ENCODE measurements at places on chromosomes 3 and 15. TPM values are rescaled to one million over a fixed set of nuclear protein-coding genes. Genes with fewer than 3 reads are reported as not detected.

The MME gene
- 0.93 TPM for total RNA-seq

The CIB1 gene
- 30.3 TPM for total RNA-seq

The DYNC1LI1 gene
- total RNA-seq, result 43.8 TPM

The HES1 gene
- total RNA-seq, result 129 TPM

The MYRIP gene
- total RNA-seq, result 0.29 TPM

The RBM15B gene
- 69.7 TPM for total RNA-seq

The AGBL1 gene
- not detected for total RNA-seq

The FETUB gene
- total RNA-seq, result not detected

The GRAMD2A gene
- 4.0 TPM for total RNA-seq

The MYNN gene
- total RNA-seq, result 15.5 TPM

The GOLIM4 gene
- total RNA-seq, result 41.8 TPM

The TUSC7 gene
- not detected for total RNA-seq

The CCR1 gene
- total RNA-seq, result 0.11 TPM

The LRRC28 gene
- 36.5 TPM for total RNA-seq

The MLF1 gene
- total RNA-seq, result 20.2 TPM

The CD200R1 gene
- total RNA-seq, result not detected

The TM4SF1 gene
- 2.3 TPM for total RNA-seq

The SH3GL3 gene
- total RNA-seq, result 1.2 TPM

The THPO gene
- total RNA-seq, result 7.1 TPM

The RLBP1 gene
- total RNA-seq, result not detected

The GHRL gene
- total RNA-seq, result 45.8 TPM

The CCR3 gene
- not detected for total RNA-seq

The GOLGA8J gene
- total RNA-seq, result not detected

The CCR9 gene
- not detected for total RNA-seq

The ZNF860 gene
- total RNA-seq, result 2.2 TPM

The GOLGA6A gene
- 0.89 TPM for total RNA-seq

The SOX14 gene
- not detected for total RNA-seq

The TM4SF18 gene
- 0.36 TPM for total RNA-seq

The RFC4 gene
- 54.3 TPM for total RNA-seq

The HHATL gene
- not detected for total RNA-seq

The BNC1 gene
- total RNA-seq, result 0.67 TPM

The STAB1 gene
- 0.27 TPM for total RNA-seq

The MUC20 gene
- 5.0 TPM for total RNA-seq

The ARL14 gene
- total RNA-seq, result 1.00 TPM

The CLDN16 gene
- 0.31 TPM for total RNA-seq

The CACNA2D2 gene
- total RNA-seq, result 6.9 TPM

The ARGFX gene
- total RNA-seq, result not detected

The IL16 gene
- 0.38 TPM for total RNA-seq

The ACOX2 gene
- total RNA-seq, result 12.8 TPM

The CPLX3 gene
- total RNA-seq, result not detected
